ENCODE measurements at places on chromosomes 3 and 15.

DNA sequence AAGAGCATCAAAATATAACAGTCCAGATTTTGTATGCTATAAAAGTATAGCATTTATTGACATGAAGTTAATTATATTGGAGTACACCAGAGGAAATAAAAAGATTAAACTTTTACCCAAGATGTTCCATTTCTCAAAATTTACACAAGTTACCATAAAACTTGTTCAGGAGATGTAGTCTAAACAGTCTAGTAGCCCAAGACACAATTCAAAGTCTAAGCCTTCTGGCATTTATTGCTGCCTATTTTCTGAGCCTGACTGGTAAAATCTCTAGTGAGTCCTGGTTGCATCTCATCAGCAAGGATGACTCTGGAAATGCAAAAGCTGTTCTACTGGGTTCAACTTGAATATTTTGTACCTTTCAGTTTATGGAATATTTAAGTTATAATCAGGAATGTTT, 468.7 kb downstream of the PDCD6IP start:
- no peak for DNase-seq

- no peak for DNase-seq
These were observed 73.8 kb downstream of the TLE3 start for GRCh38 chr15:70023769-70024491.

DNA sequence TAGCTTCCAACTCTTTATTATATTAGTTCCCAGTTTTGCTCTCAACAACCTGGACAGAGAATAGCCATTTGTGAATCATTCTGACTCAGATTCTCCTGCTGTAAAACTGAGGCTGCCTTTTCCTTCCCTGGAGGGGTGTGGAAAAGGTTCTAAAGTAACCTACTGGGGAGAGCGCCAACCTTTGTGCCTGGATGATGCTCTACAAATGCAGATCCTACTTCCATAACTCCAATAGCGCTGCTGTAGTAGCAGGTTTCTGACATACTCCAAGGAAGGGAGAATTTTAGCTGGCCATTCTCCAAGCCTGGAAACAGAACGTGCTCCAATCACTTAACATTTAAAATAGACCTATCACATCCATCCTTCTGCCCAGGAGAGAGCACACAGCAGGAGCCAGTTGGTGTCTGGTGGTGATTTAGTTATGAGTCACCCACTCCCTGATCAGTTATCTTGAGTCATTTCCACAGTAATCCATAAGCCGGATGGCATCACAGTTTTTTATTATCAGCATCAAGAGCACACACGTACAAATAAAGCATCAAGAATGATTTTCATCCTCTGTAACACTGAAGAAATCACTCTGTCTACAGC, 38.3 kb downstream of the MYH15 start:
- DNase-seq, result no peak

- no peak for DNase-seq
These were observed 4.0 kb downstream of the CLRN1 start for GRCh38 chr3:150968341-150969035.

DNA sequence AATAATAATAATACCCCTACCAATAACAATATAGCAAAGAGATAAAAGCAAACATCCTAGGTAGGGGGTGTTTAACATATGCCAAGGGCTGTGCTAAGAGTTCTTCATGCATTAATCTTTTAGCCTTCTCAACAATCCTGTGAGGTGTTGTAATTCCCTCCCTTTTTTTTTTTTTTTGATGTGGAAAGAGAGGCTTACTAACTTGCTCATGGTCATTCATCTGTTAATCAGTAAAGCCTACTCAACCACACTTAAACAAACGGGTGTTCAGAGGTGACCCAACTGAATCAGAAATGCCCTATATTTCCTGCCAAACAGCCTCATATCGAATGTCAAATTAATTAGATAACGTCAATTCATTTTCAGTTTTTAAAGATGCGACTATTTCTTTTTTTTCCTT, 232.1 kb downstream of the CTNNB1 start:
- no peak for DNase-seq

GRCh38 chr3:101950510-101950909, 101.2 kb downstream of the NFKBIZ start:
- DNase-seq, result no peak

DNA sequence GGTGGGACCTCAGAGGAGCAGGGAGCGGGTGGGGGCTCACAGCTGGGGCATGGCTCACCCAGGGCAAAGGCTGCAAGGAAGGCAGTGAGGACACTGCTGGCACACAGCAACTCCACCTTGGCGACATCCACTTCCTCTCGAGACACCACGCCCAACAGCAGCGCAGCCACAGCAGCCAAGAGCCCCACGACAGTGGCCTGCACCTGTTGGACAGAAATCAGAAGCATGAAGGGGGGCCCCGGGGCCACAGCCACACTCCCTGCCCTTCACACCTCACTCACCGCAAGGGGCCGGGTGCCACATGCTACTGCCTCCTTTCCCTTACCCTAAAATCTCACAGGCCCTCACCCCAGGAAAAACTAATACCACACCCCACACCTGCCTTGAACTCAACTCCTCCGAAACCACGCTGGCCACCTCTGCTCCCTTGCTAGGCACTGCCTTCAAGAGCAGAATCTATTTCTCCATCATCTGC, 57.3 kb downstream of the ROPN1B start:
- no peak for DNase-seq

Measured in activated CD8-positive, alpha-beta memory T cell treated with anti-CD3 and anti-CD28 coated beads for 24 hours (primary cell).